ENCODE measurements at places on chromosomes 4 and X. TPM values are rescaled to one million over a fixed set of nuclear protein-coding genes. Genes with fewer than 3 reads are reported as not detected.

- DNase-seq = no peak
These were observed 25.6 kb upstream of the SMIM10L2A start for GRCh38 chrX:135396109-135396508.

DNA sequence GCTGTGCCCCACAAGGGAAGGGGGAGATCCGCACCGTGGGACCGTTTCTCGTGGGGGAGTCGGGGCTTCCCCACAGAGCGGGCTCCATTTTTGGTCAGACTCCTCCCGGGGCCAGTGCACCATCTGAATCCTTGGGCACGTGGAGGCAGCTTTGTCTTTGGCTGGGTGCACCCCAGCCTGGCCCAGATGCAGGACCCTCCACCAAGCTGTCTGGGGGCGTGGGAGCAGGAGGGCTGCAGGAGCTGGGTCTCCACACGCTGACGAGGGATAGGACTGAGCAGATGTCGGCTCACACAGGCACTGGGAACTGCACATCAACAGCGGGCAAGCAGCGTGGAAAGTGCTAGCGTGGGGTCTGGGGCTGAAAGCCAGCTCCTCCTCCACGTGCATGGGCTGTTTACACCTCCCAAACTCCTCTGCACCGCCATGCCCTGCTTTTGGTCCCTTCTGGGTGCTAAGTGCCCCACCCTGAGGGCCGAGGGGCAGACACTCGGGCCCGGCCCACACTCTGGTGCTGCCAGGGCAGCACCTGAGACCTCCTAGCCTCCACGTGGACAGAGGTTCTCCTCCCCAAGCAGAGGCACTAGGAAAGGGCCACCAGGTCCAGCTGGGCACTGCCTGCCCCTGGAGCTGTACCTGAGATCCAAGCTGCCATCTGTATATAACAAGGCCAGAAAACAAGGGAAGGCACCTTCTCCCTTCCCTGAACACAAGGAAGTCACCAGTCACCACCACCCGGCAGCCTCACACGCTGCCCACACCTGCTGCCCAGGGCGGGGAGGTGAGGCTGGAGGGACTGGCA is 13.8 kb downstream of the DGKQ start:
- no peak for DNase-seq

DNA sequence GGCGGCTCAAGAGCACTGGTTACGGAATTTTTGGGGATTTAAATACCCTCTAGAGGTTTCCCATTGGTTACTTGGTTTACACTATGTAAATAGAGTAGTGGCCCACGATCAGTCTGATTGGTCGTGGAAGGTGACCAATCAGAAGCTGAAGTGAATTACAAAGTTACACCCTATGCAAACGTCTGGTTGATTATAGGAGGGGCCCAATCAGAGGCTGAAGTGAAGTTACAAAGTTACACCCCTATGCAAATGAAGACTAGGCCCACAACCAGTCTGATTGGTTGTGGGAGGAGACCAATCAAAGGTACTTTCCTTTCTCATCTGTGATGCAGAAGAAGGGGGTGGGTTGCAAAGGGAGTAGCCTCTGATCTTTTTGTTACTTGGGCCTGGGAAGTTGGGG is 45.1 kb upstream of the HSD17B10 start:
- no peak for DNase-seq

DNA sequence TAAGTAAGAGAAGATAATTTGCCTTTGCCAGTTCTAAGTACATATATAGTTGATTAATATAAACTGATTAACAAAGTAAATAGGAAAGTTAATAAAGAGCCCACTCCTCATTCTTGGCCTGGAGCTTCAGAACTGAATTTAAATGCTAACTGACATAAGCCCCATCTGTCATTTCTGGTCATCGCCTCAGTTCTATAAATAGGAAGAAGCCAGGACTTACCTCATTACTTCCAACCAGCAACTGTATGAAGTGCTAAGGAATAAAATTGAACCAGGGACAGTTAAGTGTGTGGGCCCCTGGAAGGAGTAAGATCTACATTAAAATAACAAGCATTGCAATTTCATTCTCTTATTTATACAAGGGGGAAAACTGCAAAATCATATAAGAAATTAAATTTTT is 52.0 kb upstream of the PDLIM5 start:
- DNase-seq = no peak

Gene HTN1
- total RNA-seq = not detected

Data from kidney (tissue), 22 donors.